Renal pelvis (tissue), 12 donors: ENCODE measurements at places on chromosomes 4 and X.

DNA sequence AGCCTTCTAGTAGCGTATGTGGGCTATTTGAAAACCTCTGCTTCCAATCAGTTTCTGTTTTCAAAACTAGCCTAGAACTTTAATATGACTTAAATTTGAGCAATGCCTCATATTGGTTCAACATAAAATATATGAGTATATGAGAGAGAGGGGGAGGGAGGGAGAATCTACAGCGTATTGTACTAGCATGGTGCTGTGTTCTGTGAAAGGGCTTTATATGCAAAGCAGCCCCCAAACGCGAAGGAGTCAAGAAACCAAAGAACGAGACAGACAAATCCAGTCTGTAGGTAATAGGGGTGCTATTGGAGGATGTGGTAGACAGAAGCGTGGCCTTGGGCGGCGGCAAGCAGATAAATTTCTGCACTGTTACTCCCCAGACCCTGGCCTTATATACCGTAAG, 784 bp upstream of the ANXA5 start:
- no peak for DNase-seq

- peak; percentile 52 for DNase-seq
These were observed 1808.9 kb upstream of the TENM3 start for GRCh38 chr4:180434131-180434895.

- no peak for DNase-seq
These were observed 55.8 kb downstream of the HHIP start for GRCh38 chr4:144701683-144702233.

- DNase-seq: no peak
These were observed 877.8 kb downstream of the FAM133A start for GRCh38 chrX:94551831-94552230.

GRCh38 chrX:9659571-9660195, 106.0 kb downstream of the GPR143 start:
- no peak for DNase-seq

DNA sequence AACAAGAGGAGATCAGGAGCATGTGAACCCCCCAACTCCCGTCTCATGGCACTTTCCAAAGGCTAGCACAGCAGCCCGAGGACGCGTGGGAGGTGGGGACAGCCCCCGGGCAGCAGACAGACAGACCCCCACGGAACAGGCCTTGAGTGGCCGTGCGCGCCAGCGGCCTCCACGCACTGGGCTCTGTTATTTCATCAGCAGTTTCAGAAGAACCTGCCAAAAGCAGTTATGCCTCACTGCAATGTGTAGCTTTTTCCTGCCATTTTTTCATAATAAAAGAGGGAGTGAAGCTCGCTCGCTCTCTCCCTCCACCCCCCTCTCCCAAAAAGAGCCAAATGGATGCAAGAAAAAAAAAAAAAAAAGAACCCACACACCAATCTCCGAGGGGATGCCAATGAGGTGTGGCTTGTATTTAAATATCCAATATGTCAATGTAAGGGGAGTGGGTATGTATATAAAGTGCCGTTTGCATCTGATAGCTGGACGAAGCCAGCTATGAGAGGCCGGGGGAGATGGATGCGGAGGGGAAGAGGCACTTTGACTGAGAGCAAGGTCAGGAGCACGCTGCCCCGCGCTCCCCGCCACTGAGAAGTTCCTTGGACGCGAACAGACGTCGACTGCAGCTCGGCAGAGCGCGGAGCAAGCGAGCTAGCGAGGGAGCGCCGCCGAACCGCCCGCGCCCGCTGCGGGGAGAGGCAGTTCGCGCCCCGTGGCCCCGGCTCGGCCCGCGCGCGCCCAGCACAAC, at the start of gene FGF16:
FGF16 (plus strand) TSS at position 482 of the 745 bp plus-strand sequence. CDS start 286 bp downstream, outside the sequence.
- DNase-seq: no peak

GRCh38 chrX:154654925-154655324, 1.5 kb upstream of the CTAG2 start:
- no peak for DNase-seq

GRCh38 chrX:71640002-71640401, 21.7 kb upstream of the CXCR3 start:
- DNase-seq: no peak

DNA sequence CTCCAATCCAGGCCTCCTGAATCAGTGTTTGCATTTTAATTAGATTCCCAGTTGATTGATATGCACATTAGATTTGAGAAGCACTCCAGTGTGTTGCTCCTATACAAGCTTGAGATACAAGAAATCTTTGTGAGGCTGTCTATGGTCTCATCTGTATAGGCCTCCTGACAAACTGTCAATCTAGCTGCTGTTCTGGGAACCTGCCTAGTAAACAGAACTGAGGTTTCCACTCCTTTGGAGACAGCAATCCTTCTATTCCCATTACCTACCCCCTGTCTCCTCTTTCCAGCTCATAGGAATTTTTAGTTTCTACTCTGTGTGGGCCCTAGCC, 306.1 kb upstream of the EMCN start:
- DNase-seq: no peak

- DNase-seq: no peak
These were observed 5.9 kb downstream of the NKX1-1 start for GRCh38 chr4:1400191-1400805.

DNA sequence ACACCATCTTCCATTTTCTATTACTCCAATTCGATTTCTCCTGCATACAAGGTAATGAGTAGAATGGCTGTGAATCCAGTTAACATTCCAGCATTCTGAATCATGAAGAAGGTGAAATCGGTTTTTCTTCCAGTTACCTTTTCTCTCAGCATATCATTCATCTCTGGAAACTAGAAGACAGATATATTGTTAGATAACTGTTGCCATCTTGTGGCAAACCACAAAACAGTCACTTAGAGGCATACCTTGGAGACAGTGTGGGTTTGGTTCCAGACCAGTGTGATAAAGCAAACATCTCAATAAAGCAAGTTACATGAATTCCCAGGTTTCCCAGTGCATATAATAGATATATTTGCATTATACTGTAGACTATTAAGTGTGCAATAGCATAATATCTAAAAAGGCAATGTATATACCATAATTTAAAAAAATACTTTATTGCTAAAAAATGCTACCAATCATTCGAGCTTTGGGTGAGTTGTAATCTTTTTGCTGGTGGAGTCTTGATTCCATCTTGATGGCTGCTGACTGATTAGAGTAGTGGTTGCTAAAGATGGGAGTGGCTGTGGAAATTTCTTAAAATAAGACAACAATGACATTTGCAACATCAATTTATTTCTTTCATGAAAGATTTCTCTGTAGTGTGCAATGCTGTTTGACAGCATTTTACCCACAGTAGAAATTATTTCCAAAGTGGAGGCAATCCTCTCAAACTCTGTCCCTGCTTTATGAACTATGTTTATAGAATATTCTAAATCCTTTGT, 82.1 kb downstream of the SLC39A8 start:
- DNase-seq: peak; percentile 45

DNA sequence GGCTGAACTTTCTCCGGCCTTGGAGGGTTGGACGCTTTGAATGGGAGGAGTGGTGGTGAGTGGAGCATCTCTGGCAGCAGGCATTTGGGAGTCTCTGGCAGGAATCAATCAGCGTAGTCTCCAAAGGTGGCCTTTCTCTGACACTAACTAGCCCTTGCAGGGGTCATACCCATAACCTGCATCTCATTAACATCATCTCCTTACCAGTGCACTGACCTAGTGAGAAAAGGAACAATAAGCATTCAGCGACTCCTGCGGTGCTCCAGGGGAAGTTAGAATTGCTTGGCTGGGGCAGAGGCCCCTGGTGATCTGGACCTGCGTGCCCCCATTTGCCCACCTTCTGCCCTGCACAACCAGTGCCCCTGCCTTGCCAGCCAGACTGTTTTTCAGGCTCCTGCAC, 161.9 kb downstream of the PTTG2 start:
- DNase-seq: no peak

GRCh38 chr4:62004881-62005280, 804.8 kb downstream of the ADGRL3 start:
- DNase-seq: no peak

DNA sequence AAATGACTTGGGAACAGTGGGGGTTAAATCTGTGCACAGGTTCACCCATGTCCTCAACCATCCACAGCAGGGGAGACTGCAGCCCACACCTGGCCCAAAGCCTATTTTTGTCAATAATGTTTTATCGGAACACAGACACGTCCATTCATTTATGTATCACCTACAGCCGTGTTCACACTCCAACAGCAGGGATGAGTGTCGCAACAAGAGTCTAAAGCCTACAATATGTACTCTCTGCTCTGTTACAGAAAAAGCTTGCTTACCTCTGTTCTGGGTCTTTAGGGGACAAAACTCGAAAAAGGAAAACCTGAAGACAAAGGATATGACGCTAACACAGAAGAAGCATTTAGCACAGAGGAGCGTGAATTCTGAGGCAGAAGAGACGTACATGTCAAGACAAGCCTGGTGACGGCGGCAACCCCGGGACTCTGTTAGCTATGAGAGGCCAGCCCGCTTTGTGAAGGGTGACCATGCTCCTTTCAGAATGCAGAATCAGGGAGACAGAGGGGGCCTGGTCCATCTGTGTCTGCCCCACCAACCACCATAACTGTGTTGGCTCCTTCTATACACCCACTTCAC, 45.5 kb downstream of the AFAP1 start:
- no peak for DNase-seq

GRCh38 chrX:121858867-121859647, 811.6 kb downstream of the GLUD2 start:
- DNase-seq: no peak

DNA sequence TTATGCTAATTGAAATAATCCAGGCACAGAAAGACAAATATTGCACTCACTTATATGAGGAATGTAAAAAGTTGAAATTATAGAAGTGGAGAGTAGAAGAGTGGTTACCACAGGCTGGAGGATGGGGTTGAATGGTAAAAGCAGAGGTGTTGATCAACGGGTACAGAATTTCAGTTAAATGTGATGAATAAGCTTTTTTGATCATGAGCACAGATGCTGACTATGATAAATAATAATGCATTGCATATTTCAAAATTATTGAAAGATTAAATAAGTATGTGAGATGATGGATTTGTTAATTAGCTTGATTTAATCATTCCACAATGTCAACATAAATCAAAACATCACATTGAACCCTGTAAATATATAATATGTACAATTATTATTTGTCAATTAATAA, 213.1 kb downstream of the DCAF12L2 start:
- DNase-seq: no peak

DNA sequence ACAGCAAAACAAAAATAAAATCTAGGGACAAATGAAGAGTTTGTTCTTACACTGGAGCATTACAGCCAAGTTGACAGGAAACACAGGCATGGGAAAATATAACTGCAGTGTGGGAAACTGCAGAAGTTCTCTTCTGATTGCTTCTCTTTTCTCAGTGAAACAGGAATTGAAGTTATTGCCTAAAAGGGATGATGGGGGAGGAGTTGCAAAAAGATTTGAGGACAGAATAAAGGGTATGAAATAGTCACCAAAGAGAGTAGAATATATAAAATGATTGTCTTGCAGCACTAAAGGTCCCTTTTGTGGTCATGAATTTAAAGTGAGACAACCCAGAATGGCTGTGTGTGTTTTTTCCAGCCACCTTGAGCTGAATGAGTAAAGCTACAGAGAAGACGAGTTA, 103.7 kb downstream of the JADE1 start:
- DNase-seq: no peak

DNA sequence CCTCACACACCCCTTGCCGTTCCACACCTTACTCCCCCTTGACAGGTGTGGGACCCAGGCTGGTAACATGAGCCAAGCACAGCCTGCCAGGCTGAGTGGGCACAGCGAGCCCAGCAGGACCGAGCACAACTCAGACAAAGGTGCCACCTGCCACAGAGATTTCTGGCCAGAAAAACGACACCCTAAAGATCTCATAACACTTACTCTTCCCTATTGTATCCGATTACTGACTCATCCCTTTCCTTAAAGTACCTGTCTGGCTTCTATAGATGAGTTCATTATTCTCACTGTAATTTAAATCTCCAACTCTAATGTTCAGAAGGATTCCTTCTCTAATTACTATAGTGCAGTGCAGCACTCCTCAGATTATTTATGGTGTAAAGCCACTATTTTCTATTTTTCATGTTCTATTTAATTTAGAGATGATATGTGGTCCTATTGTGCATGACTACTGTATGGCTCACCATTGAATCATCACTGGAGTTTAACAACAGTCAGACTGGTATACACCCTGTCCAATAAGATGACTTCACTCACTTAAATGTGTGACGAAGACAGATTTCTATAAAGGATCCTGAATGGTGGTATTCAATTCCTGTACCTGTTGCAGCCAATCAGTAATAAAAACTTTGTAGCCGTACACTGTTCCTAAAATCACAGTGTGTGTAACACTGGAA, 7.6 kb upstream of the SYTL5 start:
- no peak for DNase-seq

GRCh38 chr4:1058198-1058996, 47.0 kb downstream of the FGFRL1 start:
- no peak for DNase-seq

GRCh38 chr4:183716302-183716701, 57.2 kb downstream of the TRAPPC11 start:
- DNase-seq: no peak

- no peak for DNase-seq
These were observed 3.7 kb upstream of the SH3TC1 start for GRCh38 chr4:8195431-8195830.

DNA sequence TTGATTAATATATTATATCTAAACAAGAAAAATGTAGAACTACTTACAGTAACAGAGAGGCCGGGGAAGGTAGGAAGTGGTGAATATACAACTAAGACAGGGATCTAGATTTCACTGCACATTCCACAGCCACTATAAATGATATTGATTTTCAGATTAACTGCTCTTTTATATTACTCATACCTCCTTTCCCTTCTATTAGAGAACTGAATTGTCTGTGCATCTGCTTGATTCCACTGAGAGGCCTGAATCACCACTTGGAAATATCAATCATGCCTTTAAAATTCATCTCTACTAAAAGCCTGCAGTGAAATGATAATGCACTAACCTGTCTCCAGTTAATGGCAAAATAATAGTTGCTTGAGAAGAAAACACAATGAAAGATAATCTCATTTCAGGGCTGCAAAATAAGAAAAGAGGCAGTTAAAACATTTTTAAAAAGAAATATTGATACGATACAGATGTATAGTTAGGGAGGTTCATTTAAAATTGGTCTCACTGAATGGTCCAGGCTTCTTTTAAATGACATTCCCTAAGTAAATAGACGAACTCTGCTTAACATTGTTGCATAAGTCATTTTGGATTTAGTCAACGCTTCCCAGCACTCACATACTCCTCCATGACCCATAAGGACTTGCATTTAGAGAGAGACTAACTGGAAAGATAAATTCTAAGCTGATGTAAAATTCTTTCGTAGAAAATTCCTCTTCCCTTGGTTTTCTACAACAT, 3.8 kb downstream of the ANTXR2 start:
- DNase-seq: no peak

- no peak for DNase-seq
These were observed 355.9 kb upstream of the EDA2R start for GRCh38 chrX:66994729-66995128.

GRCh38 chrX:29435396-29435795, 780.0 kb upstream of the MAGEB2 start:
- DNase-seq: no peak

DNA sequence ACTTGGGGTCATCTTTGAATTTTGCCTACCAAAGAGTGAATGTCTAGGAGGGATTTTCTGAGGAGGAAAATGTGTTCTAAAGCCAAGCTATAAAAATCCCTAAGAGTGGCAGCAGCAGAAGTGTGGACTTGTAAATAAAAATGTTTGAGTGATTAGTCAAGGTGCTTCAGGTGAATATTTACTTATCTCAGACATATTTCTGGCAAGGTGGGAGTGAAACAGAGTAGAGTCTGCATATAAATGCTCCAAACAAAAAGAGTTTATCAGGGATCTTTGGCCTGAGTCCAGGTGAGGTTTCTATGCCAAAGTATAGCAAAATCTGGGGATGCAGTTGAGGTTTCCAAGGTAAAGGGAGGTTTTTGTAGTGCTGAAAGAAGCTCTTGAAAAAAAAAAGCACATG, 19.7 kb downstream of the CYSLTR1 start:
- no peak for DNase-seq

- no peak for DNase-seq
These were observed 139.2 kb downstream of the RBM47 start for GRCh38 chr4:40490481-40490880.
